Activated gamma-delta T cell treated with Interleukin-2 at 50 U/mL for 16 hours (primary cell): ENCODE measurements at places on chromosomes 1 and 21.

- DNase-seq = no peak
Measured at GRCh38 chr21:45468051-45468970, 63.3 kb downstream of the COL18A1 start.

GRCh38 chr1:170239445-170239844, 93.7 kb downstream of the NTMT2 start:
- no peak for DNase-seq

- DNase-seq = no peak
Measured at GRCh38 chr1:34590211-34590623, 164.6 kb upstream of the GJB5 start.

- no peak for DNase-seq
Measured at GRCh38 chr1:23799255-23799569, 1.3 kb downstream of the GALE start.

DNA sequence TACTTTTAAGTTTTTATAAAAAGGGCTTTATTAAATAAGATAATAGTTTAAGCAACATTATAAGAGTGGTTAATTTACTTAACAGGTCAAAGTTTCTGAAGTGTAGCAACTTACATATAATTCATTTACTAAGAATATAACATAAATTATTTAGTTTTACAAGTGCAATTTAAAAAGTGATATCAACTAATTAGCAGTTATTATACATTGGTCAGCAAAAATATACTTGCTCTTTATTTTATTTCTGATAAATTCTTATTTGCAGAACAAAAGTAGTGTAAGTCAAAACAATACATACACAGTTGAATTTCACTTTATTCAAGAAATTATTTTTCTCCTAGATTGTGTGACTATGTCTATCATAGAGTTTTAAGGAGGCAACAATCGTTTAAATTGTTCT, 215.6 kb downstream of the SPATA17 start:
- DNase-seq = no peak

GRCh38 chr1:20167126-20167525, 18.8 kb upstream of the UBXN10 start:
- no peak for DNase-seq

GRCh38 chr21:36149788-36150711, 6.6 kb upstream of the DOP1B start:
- DNase-seq = no peak

GRCh38 chr1:158148468-158148867, 32.2 kb upstream of the CD1D start:
- DNase-seq = no peak
